ENCODE measurements at places on chromosomes 1 and 21.

- no peak for DNase-seq
These were observed 375.1 kb upstream of the ZP4 start for GRCh38 chr1:238265866-238266265.

GRCh38 chr1:3620708-3621107, 4.1 kb upstream of the TPRG1L start:
- DNase-seq, result no peak

DNA sequence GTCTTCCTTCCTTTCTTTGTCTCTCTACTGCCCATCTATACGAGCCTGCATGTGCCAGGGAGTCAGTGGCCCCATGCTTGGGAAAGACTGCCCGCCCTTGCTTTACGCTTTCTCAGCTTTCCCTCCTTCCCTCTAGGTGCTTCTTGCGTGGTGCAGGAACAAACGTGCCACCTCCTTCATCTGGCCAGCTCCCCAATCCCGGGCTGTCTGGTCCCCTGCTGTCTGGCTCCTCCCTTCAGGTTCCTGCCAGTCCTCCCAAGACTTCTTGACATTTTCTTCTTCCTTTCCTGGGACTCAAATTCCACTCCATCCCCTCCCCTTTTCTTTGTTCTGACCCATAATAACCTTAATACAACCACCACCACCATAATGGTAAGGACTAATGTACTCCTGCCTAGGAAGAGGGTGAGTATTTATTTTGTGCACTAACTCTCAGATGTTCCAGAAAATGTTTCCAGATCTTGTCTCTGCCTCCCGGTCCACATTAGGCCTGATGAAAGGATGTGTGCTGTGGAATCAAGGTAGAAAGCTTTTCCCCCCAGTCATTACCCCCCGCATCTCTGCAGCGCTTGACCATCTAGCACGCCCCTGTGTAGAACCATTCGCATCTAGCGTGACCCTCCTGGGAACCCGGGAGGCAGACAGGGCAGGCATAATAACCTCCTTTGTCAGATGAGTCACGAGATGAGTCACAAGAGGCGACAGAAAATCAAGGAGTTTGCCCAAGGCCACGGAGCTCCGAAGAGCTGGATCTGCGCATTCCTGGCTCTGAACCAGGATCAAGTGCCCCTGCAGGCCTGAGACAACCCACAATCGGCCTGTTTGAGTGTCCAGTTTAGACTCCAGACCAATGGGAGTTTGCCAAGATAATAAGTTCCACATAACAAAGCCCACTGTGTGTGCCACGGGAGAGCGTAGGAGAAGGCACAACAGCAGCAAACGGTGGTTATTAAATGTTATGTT, 60.1 kb upstream of the NEK2 start:
- DNase-seq, result no peak

GRCh38 chr1:227891955-227892488, 55.7 kb downstream of the WNT9A start:
- no peak for DNase-seq

DNA sequence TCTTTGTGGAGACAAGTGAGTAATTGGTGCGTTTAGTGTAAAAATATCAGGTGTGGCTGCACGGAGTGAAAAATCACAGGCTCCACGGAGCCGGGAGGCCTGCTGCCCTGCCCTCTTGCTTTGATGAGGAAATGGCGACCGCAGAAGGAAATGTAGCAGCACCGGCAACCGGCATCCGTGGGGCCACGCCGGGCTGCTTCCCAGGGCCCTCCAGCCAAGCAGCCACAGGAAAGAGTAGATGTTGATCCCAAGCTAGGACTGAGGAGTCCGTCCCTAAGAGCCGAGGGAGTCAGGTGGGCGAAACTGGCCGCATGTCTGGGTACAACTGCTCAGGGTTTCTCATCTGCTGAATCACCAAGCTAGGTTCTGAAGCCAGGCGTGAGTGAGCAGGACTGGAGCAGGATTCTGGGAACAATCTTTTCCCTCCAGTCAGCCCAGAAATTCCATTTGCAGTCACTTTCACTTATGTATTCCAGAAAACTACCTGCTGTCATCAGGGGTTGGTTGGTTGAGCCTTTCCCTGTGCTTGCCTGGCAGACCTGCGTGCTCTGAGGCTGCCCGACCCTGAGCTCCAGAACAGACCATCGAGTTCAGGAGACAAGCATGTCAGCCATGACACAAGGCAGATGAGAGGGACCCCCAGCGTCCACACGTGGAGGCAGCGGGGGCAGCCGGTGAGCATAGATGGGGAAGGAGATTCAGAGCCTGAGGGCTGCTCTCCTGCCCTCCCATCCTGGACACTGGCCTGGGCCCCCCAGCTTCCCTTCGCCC, 5.8 kb upstream of the ITGB2 start:
- peak; percentile 66 for DNase-seq

GRCh38 chr1:16302709-16303627, 49.3 kb downstream of the FBXO42 start:
- DNase-seq, result no peak

DNA sequence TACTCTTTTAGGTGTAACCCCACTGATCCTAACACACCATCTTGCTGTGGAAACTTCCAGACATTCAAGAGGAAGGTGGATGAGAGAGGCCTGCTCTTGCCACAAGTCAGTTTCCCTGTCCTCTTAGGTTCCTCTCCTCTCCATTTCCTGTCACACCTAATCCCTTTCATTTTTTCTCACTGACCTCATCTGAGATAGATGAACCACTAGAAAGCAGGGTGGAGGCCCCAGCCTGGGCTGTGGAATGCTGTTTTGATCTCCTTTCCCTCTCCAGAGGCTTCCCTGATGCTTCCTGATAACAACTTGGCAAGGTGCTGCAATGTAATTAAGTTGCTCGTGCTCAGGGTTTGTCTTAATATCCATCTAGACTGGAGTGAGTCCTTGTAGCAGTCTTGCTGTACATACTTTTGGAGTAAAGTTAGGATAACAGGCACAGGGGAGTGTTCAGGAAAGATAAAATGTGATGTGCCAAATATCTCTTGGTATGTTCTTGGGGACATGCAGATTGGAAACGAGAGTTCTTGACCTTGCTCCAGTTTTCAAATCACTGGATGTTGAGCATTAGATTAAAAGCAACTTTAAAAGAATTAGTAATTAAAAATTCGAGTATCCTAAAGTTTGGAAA, 11.2 kb downstream of the LRRC42 start:
- no peak for DNase-seq

DNA sequence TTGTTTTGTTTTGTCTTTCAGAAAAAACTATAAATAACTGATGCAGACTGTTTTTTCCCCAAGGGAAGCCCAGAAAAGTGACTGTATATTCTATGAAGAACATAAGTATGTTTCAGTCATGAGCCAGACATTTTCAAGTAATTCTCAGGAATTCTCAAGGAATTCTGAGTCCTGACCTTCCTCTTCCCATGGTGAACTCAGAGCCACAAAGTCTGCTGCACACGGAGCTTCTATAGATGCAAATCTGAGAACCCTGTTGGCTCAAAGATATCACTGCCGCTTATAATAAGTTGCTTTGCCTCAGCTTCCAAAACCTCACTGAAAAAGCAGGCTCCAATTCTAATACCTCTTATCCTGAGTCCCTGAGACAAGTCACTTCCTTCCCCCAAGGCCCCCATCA, 418.5 kb upstream of the RUNX1 start:
- DNase-seq, result no peak
